ENCODE measurements at places on chromosomes 6 and 20. TPM values are rescaled to one million over a fixed set of nuclear protein-coding genes. Genes with fewer than 3 reads are reported as not detected.

DNA sequence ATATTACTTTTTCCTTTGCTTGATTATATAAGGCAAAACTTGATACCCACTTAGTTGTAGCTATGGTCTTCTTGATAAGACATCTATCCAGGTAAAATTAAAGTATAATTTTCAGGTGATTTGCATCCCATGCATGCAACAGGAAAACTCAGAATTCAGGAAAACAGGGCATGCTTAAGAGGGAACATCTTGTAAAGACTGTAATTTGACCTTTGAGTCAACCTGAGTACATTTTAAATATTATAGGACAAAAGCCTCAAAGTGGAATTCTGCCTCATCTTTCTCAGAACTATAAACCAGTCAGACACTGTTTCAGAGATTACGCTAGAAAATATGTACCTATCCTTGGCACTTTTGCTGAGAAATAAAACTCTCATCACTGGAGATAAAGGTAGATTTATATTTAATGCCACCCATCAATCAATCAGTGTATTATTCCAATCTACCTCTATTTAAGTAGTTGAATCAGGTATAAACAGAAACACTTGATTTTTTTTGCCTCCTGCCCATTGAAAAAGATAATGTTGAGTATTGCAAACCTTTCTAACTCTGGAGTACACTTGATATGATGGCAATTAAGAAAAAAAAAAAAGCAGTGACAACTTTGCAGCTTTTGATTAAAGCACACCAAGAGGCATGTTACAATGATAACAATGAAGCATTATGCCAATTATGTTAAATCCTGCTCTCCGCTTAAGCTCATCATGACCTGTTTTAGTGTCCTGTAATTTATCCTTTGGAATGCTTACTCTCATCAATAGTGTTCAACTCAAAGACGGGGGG, 2.8 kb downstream of the CITED2 start:
- DNase-seq, result no peak

GRCh38 chr6:53201270-53201669, 52.6 kb upstream of the GCM1 start:
- DNase-seq, result no peak

DNA sequence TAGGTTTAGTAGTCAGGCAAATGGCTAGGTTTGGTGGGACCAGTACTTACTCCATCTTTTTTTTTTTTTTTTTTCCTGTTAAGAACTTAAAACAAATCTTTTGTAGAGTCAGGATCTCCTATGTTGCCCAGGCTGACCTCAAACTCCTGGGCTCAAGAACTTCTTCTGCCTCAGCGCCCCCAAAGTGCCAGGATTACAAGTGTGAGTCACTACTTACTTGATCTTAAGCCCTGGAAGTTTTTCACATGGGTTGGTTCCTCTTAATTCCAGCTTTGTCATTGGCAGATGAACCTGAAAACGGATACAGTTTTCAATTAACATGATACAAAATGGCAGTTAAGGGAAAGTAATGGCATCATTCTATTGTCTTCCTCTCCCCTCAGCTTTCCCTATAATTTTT, 179.4 kb upstream of the JAG1 start:
- no peak for DNase-seq

- DNase-seq, result no peak
These were observed 137.0 kb upstream of the TNFAIP3 start for GRCh38 chr6:137729866-137730629.

DNA sequence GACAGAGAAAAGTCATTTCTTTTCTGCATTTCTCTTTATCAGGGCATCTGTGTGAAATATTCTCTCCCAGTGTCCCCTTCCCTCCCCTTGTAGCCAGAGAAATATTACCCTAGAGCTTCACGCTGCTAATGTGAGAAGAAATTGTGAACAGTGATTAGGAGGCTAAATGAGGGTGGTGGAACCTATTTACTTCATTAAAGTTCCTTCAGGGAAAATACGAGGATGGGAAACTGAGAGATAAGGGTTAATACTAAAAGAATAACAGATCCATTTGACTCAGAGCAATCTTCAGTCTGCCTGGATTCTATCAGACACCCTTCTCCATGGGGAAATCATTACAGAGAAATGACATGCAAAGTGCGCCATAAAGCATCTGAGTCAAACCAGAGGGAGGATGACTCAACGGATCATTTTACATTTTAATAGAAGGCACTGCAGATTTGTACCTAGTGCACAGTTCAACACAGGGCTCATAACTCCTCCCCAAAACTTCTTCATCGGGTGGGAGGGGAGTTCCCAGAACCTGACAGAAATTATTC, 131.3 kb downstream of the GJA10 start:
- no peak for DNase-seq

Gene CTCFL
- total RNA-seq, result not detected

Gene SLA2
- total RNA-seq, result 103 TPM

Gene TMC2
- total RNA-seq, result not detected

Gene TAAR9
- not detected for total RNA-seq

Measured in activated naive CD8-positive, alpha-beta T cell treated with anti-CD3 and anti-CD28 coated beads, Interleukin-2, amount 10 ng/mL, durations not matched to agents 7 days and 5 days (primary cell).